Hematopoietic multipotent progenitor cell treated with erythropoietin and hydrocortisone succinate and interleukin-3 and kit ligand, for 17 days (in vitro differentiated cells): ENCODE measurements at places on chromosomes 12 and 14.

DNA sequence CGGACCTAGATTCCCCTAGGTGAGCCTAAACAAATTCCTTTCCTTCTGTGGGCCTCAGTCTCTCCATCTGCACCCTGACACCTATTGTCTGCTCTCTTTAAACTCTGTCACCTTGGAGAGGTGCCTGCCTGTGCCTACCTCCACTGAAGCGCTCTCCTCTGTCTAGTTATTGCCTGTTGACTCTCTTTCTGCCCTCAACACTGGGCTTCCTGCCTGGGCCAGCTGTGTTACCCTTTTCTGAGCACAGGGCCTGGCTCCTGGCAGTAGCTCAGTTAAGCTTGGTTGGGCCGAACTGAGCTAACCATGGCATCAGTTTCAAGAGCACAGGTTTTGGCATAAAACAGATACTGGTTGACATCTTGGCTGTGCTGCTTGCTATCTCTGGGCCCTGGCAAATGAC, 43.5 kb downstream of the PRMT8 start:
- no peak for DNase-seq

DNA sequence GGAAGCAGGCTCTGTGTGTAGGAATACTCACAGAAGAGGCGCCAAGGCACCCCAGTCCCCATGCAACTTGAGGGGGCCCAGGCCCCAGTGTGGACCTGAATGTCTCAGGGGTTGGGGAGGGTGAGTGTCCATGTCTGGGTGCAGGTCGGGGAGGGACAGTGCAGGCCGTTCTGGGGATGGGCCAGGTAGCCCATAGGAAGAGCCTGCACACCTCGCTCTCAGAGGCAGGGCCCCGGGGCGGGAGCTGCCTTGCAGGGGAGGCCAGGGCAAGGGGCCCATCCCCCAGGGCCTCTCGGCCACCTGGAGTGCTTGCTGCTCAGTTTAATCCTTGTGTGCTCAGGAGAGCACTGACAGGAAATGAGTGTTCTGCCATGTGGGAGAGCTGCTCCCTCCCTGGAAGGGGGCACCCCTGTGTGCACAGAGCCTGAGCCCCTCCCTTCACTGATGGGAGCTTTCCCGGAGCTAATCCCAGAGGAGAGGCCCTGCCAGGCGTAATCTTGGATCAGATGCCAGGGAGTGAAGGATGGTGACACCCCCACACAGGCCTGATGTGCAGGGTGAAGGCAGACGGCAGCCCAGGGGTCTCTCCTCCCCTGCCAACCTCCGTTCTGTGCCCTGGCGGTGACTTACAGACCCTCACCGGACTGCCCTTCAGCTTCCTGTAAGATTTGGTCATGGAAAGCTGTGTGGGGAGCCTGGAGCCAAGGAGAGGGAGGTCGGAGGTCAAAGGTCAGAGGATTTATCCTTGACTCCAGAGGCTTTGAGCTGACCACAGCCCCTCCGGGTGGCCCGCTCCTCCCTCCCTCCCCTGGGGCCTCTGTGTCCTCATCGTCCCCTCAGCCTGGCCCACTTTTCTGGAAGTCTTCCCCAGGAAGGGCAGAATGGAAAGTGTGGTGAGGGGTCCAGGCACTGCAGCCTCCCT, 24.4 kb upstream of the FBRSL1 start:
- DNase-seq = no peak

DNA sequence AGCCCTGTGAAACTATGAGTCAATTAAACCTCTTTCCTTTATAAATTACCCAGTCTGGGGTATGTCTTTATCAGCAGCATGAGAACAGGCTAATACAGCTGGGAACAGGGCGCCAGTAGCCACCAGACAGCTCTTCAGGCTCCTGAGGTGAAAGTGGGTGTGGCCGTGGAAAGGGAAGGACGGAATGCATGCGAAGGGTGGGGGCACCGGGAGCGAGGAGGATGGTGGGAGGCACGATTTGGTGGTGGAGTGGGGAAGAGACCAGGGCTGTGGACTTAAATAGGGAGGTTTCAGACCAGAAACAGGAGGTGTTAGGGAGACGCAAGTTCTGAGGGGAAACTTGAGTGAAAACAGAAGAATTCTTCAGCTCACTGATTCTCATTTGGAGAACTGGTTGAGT, 44.1 kb upstream of the CHST11 start:
- no peak for DNase-seq

- DNase-seq = no peak
Observed at GRCh38 chr12:124422142-124422569, 127.3 kb downstream of the RFLNA start.

DNA sequence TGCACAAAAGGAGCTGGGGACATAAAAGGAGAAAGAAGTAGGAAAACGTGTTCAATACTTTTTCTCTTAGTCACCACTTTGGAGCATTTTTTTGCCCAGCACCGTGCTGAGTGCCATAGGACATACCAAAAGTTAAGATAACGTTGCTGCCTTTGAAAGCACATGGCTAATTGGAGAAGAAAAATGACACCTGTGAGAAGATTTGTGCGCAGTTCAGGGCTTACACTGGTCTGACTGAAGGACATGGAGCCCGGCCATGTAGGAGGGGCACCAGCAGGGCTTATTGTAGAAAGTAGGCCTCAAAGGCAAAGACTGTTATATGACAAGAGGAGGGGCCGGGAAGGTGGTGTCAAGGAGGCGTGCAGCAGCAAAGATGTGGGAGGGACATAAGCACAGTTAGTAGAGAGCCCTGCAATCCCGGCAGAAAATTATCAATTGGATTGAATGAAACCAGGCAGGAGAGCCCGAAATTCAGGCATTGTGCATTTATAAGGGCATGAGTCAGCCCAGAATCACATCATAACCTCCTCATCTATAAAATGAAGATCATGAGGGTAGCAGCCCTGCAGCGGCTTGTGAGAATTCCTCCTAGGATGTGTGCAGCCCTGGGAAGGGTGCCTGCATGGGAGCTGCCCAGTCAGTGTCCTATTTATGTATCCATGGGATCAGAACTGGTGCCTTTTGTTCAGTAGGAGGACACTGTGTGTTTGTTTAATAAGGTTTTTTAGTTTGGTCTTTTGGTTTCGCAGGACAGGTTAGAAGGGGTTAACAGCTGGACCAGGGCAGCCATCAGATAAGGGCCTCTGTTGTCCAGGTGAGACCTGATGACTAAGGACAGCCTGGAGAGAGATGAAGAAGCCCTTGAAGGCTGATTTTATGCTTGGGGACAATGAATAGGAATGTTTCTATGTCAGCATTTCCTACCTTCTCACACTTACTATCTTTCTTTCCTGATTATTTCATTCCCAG, 122.4 kb downstream of the GPR135 start:
- no peak for DNase-seq

- no peak for DNase-seq
Observed at GRCh38 chr12:120687578-120688289, 785 bp downstream of the MLEC start.

DNA sequence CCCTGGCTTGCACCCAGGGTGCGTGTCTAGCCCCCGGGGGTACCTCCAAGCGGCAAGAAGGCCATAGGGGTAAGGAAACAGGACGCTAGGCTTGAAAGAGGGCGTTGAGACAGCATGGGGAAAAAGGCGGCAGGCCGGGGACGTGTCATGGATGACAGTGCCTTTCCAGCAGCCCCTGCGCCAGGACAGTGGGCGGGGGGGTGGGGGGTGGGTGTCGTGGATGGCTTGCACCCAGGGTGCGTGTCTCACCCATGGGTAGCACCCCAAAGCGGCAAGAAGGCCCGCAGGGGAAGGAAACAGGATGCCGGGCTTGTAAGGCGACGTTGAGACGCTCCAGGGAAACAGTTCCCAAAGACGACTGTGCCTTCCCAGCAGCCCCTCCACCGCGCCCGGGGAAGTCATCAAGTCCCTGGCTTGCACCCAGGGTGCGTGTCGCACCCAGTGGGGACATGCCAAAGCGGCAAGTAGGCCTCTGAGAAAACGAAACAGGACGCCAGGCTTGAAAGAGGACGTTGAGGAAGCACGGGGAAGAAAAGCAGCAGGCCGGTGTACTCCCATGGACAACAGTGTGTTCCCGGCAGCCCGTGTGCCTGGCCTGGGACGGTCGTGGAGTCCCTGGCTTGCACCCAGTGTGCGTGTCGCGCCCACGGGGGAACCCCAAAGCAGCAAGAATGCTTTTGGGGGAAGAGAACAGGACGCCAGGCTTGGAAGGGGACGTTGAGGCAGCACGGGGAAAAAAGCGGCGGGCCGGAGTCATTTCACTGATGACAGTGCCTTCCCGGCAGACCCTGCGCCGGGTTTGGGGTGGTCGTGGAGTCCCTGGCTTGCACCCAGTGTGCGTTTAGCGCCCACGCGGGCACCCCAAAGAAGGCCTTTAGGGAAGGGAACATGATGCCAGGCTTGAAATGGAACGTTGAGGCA, 163.5 kb upstream of the ALG10B start:
- DNase-seq = no peak

- DNase-seq = no peak
Observed at GRCh38 chr12:11891346-11891745, 179.4 kb upstream of the BCL2L14 start.

DNA sequence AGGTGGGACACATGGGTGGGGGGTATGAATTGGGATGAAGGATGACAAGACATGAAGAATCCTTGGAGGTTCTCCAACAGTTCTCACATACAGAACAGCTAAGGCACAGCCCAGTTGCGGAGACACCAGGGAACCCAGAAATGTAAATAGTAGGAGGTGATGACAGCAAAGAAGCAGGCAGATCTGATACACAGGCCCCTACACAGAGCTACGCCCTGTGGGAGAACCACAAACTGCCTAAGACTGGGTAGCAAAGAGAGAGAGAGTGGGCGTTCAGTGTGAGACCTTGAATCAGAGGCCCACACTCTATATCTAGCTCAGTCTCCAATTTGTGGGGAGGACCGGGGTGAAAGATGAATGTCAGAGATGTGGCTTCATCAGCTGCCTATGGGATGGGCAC, 9.5 kb upstream of the NUMB start:
- no peak for DNase-seq

GRCh38 chr12:90974286-90974685, 19.3 kb upstream of the CCER1 start:
- no peak for DNase-seq

GRCh38 chr12:3655328-3655900, 97.5 kb downstream of the CRACR2A start:
- DNase-seq = no peak

DNA sequence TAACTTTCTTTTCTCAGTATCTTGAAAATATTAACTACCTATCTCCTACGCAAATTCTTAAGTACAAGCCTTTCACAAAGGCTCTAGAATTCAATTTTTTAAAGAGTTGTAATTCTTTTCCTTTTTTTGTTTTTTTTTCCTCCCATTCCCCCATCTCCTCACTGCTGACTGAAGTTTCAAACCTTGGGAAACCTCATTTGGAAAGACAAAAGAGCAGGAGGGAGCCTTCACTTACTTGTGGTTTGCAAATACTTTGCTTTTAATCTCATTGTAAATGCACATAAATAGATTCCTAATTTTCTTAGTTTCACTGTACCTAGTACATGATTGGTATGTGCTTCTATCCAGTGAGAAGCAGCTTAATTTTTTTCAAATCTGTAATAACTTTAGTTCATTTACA, 15.8 kb upstream of the PTGDR start:
- no peak for DNase-seq
